ENCODE measurements at places on chromosomes 13 and 19.

- DNase-seq = no peak
Observed at GRCh38 chr13:113923376-113924063, 50.4 kb downstream of the C13orf46 start.

DNA sequence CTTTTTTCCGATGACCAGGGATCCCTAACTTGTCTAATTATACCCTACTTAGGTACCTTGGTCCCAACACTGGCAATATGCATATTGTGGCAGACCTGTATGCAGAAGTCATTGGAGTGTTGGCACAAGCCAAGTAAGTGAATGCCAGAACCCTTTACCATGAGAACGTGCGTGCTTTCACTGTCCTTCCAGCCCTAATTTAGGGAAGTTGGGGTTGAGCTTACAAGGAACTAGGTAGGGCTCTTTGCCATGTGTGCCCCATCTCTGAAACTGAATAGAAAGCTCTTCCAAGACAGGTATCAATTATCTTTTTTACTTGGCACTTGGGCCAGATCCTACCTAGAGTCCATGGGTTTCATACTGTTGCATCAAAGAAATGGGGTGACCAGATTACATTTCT lies 93.2 kb downstream of the FRY start:
- DNase-seq = no peak

DNA sequence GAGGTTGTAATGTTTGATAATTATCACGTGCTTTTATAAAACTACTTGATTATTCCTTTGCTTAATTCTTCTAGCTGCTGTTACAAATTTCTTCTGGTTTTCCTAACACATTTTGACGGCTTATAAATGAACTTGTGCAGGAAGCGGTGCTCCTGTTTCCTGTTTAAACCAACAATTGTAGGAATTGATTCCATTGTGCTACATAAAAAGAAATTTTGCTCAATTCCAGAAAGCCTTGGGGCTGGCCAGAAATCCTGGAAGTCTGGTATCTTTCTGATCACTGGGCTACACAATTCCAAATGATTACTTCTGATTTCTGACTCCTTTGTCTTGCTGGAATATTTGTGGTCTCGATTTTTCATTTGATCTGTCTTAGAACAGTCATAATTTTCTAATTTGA lies 14.9 kb downstream of the RFC3 start:
- no peak for DNase-seq

- DNase-seq = no peak
Observed at GRCh38 chr13:98856983-98857382, 104.5 kb upstream of the SLC15A1 start.

DNA sequence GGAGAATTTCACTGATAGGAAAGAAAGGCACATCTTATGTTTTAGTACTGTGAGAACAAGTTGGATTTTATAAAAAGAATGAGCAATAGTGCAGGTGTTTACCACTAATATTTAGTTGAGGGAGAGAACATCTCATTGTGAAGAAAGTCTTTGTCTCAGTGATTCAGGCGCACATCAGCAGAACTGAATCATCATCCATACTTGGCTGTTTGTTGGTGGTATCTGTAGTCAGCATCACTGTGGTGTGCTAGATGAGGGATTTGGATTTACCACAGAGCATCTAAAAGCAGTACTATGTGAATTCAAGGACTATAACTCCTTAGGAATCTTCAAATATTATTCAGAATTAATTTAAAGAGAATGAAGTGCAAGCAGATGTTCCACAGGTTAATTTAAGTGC lies 1380.5 kb upstream of the ATXN8OS start:
- DNase-seq = no peak

DNA sequence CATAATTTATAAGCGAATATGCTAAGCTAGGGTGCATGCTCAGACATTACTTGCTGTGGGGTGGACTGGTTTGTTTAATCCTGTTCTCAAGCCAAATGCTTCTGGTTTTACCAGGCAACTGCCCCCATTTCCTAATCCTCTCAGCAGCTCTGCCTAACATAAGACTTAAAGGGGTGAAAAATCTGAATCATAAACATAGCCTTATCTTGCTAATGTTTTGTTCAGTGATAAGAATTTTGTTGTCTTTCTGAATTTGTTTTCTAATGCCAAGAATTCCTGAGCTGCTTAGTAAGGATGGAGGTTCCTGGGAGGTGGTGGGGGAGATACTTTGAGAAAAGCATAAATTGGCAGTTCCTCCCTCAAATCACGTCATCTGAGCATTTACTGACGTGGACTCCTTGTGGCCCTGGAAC lies 42.7 kb downstream of the ING1 start:
- DNase-seq = no peak

DNA sequence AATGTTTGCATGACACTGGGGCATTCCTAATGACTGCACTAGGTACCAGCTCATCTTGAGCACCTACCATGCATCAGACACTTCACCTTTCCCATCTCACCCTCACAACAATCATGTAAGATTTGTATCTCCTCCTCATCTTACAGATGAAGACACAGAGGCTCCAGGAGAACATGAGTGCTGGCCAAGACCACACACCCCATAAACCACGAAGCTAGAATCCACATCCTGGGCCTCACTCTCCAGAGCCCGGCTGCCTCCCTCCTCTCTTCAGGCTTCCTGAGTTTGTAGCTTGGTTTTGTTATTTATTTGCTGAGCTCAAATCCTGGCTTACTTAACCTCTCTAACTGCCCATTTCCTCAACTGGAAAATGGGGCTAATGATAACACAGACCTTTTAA lies 25.9 kb downstream of the FAM216B start:
- DNase-seq = no peak

DNA sequence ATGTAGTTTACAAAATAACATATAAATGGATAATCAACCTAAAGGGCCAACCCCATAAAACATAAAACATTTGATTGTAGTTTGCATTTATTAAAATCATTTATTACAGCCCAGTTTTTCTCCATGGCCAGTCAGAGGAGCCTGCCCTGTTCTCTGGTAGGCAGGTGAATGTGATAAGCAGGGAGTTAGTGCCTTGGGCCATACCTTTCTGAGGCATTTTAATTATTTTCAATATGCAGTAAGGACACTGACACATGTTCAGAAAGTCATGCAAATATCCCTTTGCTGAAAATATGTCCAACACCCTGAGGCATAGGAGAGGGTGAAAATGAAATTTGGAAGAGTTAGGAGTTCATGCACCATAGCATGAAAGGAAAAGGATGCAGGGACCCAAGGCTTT lies 242.6 kb upstream of the EDNRB start:
- DNase-seq = no peak

DNA sequence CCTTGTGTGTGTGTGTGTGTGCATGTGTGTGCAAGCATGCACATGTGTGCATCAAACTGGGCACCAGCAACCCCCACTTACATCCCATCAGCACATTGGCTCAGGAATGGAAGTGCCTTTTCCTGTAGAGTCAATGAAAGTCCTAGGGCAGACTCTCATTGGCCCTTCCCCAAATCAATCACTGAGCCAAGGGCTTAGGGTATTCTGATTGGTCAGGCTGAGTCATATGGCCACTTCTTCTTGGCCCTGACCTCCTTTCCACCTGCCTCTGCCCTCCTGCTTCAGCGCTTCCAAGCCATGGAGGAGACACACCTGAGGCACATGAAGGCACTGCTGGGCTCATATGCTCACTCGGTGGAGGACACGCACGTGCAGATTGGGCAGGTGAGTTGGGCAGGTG lies 20.9 kb downstream of the FCHO1 start:
- no peak for DNase-seq

GRCh38 chr13:24274452-24275021 lies 34.8 kb upstream of the C1QTNF9 start:
- no peak for DNase-seq

DNA sequence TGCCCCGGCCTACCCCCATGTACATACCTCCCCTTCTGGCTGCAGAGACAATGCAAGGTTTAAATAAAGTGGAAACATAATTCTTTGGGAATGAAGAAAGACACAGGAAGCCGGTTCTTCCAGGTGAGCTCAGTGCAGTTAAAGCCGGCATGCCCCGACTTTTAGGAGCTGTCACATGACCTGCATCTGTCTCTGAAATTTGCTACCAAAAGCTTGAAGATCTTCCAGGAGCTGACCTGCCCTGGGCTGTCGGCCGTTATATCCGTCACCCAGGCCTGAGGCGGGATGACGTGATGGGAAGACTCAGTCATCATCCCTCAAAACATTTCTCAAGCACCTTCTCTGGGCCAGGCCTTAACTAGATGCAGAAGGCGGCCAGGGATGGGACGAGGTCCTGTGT lies 10.3 kb downstream of the RAB8A start:
- DNase-seq = no peak

DNA sequence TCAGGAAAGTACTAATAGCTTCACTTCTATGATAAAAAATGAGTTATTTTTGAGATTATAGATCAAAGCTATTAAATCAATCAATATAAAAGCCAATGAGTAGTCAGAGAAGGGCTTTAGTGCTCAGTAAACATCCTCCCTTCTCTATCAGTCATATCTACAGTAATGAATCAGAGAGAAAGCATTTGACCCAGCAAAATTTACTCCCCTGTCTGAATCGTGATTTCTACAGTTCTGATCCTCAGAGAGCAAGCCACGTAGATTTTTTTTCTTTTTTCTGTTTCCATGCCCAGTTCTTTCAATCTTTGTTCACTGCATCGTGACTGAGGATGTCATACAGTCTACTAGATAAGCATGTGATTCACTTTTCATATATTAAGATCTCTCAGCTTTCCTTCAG lies 16.2 kb upstream of the MBNL2 start:
- no peak for DNase-seq

- no peak for DNase-seq
Observed at GRCh38 chr19:47499863-47500830, 14.7 kb downstream of the NAPA start.

DNA sequence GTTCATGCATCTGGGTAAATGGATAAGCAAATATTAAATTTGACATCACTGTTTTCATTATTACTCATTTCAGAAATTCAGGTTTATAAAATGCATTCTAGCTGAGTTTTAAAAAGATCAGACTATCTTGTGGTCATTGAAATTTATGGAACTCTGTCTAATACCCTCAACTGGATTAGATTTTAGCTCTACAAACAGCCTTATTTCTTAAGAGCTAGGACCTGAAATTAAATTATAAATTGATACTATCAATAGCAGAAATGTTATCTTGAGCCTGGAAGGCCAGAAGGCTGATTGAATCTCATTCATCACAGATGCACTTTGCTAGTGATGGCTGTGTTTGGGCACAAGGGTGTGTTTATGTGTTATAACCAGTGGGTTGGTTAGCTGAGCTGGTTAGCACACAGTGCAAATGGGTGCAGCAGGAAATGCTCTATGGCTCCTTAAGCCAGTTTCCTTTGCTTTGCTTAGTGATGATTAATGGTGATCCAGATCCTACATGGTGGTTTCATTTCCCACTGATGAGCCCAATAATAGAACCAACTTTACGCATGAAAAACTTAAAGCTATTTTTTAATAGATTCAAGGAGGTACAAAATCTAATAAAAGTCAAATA lies 310.8 kb upstream of the KLF12 start:
- DNase-seq = no peak

GRCh38 chr19:3570606-3571011 lies 2.1 kb upstream of the HMG20B start:
- no peak for DNase-seq

GRCh38 chr13:69287050-69287698 lies 820.5 kb upstream of the ATXN8OS start:
- DNase-seq = no peak

GRCh38 chr13:21748166-21748565 lies 77.3 kb downstream of the FGF9 start:
- no peak for DNase-seq

DNA sequence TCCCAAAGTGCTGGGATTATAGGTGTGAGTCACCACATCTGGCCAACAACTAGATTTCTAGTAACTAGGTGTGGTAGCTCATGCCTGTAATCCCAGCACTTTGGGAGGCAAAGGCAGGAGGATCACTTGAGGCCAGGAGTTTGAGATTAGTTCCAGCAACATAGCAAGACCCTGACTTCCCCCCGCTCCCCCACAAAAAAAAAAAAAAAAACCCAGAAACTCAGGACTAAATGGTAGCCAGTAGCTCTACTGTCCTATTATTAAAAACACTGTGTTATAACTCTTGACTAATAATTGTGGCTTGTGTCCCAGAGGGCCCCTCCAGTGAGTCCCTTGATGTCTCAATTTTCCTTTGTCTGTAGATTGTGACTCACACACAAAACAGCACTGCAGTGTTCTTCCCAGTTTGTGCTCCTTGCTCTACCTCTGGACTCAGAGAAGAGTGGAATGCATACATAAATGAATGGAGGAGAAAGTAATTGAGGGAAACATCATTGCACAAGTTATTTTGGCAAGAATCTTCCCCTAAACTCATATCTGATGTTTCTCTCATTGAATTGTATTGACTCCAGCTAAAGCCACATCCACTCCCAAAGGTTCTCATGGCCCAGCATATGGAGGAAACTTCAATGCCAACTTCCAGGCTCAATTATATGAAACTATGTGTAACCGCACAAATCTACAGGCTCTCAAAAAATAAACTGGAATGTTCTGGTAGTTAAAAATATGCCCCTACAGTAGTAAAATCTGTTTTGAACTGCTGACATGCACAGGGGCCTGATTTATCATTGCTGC lies 8.8 kb downstream of the TPT1 start:
- DNase-seq = no peak

- peak; percentile 21 for DNase-seq
Observed at GRCh38 chr13:94305463-94305862, 174.0 kb downstream of the DCT start.

DNA sequence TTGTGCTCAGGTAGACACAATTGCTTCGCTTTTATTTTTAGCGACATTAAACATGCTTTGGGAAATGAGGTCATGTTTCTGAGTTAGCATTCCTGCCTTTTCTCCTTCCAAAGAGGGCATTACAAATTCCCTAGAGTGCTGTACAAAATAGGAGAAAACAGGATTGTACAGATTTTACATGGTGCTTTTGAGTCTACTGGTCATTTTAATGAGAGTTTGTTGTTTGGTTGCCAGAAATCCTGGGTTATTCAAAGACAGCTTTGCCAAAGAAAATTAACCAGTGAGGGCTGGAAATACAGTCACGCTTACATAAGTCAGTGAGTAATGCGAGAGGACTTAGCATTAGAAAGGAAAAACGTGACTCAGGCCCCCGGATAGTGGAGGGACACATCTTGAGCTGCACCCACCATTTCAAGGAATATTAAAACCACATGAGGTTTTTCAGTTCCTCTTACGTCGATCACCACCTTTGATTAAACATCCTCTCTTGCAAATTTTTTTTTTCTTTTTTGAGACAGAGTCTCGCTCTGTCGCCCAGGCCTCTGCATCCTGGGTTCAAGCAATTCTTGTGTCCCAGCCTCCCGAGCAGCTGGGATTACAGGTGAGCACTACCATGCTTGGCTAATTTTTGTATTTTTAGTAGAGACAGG lies 55.4 kb downstream of the SACS start:
- peak; percentile 67 for DNase-seq

- peak; percentile 36 for DNase-seq
Observed at GRCh38 chr13:37640499-37640898, 41.9 kb upstream of the POSTN start.

DNA sequence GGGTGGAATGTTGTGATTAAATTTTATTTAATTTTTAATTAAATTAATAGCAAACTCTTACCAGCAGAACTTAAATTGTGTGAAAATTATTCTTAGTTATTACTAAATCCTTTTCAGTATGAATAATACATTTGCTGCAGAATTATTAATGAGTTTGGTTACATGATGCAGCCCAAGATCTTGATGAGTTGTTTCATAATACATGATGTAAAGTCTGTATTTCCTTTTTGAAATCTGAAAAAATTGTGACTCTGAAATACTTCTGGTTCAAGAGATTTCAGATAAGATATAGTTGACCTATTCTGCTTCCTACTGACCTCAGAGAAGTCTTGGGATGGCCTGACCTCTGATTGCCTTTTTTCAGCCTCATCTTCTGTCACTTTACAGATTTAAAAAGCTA lies 11.1 kb downstream of the SAE1 start:
- DNase-seq = no peak

All from brain pericyte (primary cell).